ENCODE measurements at places on chromosomes 11 and 22. TPM values are rescaled to one million over a fixed set of nuclear protein-coding genes. Genes with fewer than 3 reads are reported as not detected.

The SYCE3 gene
- not detected for total RNA-seq

The SCT gene
- not detected for total RNA-seq

The TSSK2 gene
- total RNA-seq, result not detected

The TBC1D22A gene
- total RNA-seq, result 19.1 TPM

The TRIM49 gene
- not detected for total RNA-seq

The FAM83F gene
- total RNA-seq, result 3.4 TPM

The HIC2 gene
- total RNA-seq, result 7.7 TPM

The ST13 gene
- total RNA-seq, result 602 TPM

GRCh38 chr11:76380159-76380976 lies 564 bp downstream of the THAP12 start:
- H3K4me3 ChIP-seq, result peak overlapping the region; percentile 59
- peak overlapping the region; percentile 73 for H3K27ac ChIP-seq
- no peak for DNase-seq

GRCh38 chr11:5384335-5384734 lies 723 bp downstream of the OR51M1 start:
- no peak overlapping the region for H3K4me3 ChIP-seq
- H3K4me1 ChIP-seq, result no peaks in the 10 kb centered on the region
- no peak overlapping the region for H3K27ac ChIP-seq
- DNase-seq, result no peak
- H3K36me3 ChIP-seq, result no peaks in the 10 kb centered on the region

GRCh38 chr11:59666969-59667368 lies 1.9 kb downstream of the PATL1 start:
- no peak overlapping the region for H3K4me3 ChIP-seq
- H3K27ac ChIP-seq, result no peak overlapping the region
- no peaks in the 10 kb centered on the region for H3K36me3 ChIP-seq
- H3K4me1 ChIP-seq, result peaks cover 6% of the 10 kb centered on the region
- H3K27me3 ChIP-seq, result no peaks in the 10 kb centered on the region

DNA sequence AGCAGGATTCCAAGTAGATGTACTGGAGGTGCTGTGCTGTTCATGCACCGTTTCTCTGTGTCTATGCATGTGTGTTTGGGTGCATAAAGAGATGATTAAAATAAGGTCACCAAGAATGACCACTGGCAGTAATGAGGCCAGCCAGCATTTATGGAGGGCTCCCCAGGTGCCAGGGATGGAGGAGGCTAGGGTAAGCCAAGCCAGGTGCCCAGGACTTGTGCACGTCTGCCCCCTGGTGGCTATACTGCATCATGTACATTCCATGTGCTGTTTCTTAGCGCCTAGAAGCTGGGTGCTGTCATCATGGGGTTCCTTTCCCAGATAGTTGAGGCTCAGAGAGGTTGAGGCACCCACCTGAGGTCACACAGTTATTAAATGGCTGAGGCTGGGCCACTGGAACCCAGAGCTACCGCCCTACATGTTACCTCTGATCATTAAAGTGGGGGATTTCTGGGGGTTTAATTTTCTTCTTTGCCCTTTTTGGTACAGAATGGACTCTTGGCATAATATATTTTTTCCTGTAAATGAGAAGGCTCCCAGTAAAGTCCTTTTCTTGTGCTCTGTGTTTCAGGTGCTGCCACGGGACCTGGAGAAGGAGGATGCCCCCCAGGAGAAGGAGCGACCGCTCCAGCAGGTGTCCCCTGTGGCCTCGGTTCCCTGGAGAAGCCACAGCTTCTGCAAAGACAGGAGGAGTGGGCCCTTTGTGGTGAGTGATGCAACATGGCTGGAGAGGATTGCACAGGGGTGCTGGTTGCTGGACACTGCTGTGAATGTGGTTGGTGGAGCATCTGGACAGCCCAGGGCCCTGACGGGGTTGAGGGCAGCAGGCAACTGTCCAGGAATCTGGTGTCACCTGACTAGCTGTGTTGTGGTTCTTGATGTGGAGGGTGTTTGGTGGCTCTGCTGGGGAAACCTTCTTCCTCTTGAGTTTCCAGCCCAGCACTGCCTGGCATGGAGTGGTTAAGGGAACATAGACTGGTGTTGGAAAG lies 96.4 kb downstream of the KIAA1671 start:
- peaks cover 3% of the 10 kb centered on the region for H3K4me1 ChIP-seq
- no peak overlapping the region for H3K27ac ChIP-seq
- H3K27me3 ChIP-seq, result no peaks in the 10 kb centered on the region
- peak; percentile 75 for DNase-seq
- no peaks in the 10 kb centered on the region for H3K36me3 ChIP-seq
- no peak overlapping the region for H3K4me3 ChIP-seq

- H3K27me3 ChIP-seq, result no peaks in the 10 kb centered on the region
- H3K36me3 ChIP-seq, result no peaks in the 10 kb centered on the region
- no peak overlapping the region for H3K27ac ChIP-seq
- no peak overlapping the region for H3K4me3 ChIP-seq
- peaks cover 15% of the 10 kb centered on the region for H3K4me1 ChIP-seq
These were observed 229.7 kb downstream of the FAM76B start for GRCh38 chr11:95559899-95560298.

GRCh38 chr11:102664001-102664752 lies 39.0 kb upstream of the MMP20 start:
- no peaks in the 10 kb centered on the region for H3K27me3 ChIP-seq
- H3K27ac ChIP-seq, result no peak overlapping the region
- H3K4me3 ChIP-seq, result no peak overlapping the region
- DNase-seq, result no peak

DNA sequence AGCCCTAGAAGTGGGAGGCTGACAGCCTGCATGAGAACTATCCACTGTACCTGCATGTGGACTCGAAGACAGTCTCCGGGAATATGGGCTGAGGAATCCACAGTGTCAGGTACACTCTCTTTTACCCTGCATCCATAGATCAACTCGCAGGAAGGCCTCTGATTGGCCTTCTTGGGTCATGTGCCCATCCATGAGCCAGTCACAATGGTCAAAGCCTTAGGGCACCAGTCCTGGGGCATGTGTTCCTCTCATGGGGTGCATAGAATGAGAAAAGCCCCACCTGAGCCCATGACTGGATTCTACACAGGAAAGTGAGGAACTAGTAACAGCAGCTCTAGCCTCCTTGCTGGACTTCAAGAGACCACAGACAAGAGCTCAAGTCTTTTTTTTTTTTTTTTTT lies 10.6 kb downstream of the ART1 start:
- no peak overlapping the region for H3K27ac ChIP-seq
- H3K27me3 ChIP-seq, result no peaks in the 10 kb centered on the region
- no peak overlapping the region for H3K4me3 ChIP-seq
- no peak for DNase-seq
- H3K4me1 ChIP-seq, result no peaks in the 10 kb centered on the region

- no peaks in the 10 kb centered on the region for H3K27me3 ChIP-seq
- H3K4me3 ChIP-seq, result no peak overlapping the region
- no peaks in the 10 kb centered on the region for H3K4me1 ChIP-seq
- H3K36me3 ChIP-seq, result no peaks in the 10 kb centered on the region
- H3K27ac ChIP-seq, result no peak overlapping the region
These were observed 6.0 kb upstream of the PHOX2A start for GRCh38 chr11:72249961-72250360.

DNA sequence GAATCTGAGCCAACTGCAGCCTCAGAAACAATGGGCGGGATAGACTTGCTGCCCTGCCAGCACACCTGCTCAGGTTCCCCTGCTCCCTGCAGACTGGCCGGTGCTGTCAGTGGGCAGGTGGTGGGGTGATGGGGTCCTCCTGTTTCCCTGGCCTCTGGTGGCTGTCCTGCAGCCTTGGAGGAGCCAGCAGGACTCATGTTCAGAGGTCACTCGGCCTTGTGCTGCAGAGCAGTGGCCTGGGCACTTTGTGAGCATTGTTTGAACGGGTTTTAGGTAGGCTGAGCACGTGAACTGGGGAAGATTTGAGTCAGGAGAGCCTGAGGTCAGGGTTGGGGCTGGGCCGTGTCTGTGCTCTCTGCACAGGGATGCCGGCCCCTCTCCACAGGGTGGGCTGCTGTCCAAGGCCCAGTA lies 17.6 kb downstream of the PPIL2 start:
- H3K4me3 ChIP-seq, result no peak overlapping the region
- H3K4me1 ChIP-seq, result no peaks in the 10 kb centered on the region
- no peak for DNase-seq

DNA sequence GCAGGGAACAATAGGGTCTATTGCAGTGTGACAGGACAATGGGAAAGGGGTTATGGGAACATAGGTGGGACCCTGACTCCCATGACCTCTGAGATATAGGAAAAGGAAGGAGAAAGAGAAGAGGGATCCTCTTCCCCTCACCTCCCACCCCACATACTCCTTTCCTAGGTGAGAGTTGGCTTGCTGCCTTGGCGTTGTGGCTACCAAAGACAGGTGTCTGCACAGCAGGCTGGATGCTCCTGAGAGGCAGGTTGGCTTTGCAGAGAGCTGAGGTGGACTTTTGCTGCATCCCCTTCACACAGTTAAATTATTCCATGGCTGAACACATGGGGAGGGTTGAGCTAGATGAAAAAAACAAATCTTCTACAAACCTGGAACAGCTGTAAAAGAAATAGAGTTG lies 80.7 kb downstream of the SYT9 start:
- DNase-seq, result no peak
- H3K4me3 ChIP-seq, result no peak overlapping the region
- H3K27me3 ChIP-seq, result no peaks in the 10 kb centered on the region
- no peaks in the 10 kb centered on the region for H3K4me1 ChIP-seq

- no peak overlapping the region for H3K27ac ChIP-seq
- no peak for DNase-seq
- no peak overlapping the region for H3K4me3 ChIP-seq
- H3K27me3 ChIP-seq, result no peaks in the 10 kb centered on the region
These were observed 267.2 kb upstream of the SYN3 start for GRCh38 chr22:33325232-33326004.

- no peaks in the 10 kb centered on the region for H3K27me3 ChIP-seq
- no peak overlapping the region for H3K27ac ChIP-seq
- no peak for DNase-seq
- H3K36me3 ChIP-seq, result no peaks in the 10 kb centered on the region
- H3K4me1 ChIP-seq, result peaks cover 2% of the 10 kb centered on the region
These were observed 66.6 kb upstream of the RDX start for GRCh38 chr11:110362971-110363509.

DNA sequence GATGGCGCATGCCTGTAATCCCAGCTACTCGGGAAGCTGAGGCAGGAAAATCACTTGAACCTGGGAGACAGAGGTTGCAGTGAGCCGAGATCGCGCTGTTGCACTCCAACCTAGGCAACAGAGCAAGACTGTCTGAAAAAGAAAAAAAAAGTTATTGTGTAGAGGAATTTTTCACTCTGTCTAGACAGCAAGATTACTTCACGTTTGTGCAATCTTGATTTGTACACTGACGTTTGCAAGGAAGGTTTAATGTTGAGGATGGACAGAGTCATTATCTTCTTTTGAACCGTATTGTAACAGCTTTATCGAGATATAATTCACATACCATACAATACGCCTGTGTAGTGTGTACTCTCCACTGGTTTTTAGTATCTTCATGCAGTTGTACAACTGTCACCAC lies 3.7 kb downstream of the CTTN start:
- H3K27me3 ChIP-seq, result no peaks in the 10 kb centered on the region
- DNase-seq, result no peak
- no peaks in the 10 kb centered on the region for H3K36me3 ChIP-seq
- H3K4me1 ChIP-seq, result peaks cover 11% of the 10 kb centered on the region
- no peak overlapping the region for H3K27ac ChIP-seq
- no peak overlapping the region for H3K4me3 ChIP-seq

- no peaks in the 10 kb centered on the region for H3K36me3 ChIP-seq
- DNase-seq, result no peak
- H3K27me3 ChIP-seq, result no peaks in the 10 kb centered on the region
- no peak overlapping the region for H3K4me3 ChIP-seq
These were observed 9.7 kb upstream of the SLCO2B1 start for GRCh38 chr11:75141166-75141565.

DNA sequence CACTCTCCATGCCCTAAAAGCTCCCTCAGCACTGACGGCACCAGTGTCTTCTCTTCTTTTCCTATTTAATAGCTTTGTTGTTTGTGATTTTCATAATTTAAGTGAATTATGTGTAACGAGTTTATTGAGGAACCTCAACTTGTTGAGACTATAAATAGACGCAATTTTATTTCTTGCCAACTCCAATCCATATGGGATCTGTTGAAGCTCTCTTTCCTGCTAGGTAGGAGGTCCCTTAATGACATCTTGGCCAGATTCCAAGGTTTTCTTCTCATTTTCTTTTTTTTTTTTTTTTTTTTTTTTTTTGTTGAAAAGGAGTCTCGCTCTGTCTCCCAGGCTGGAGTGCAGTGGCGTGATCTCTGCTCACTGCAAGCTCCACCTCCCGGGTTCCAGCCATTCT lies 14.2 kb downstream of the RTL6 start:
- no peak for DNase-seq
- H3K4me1 ChIP-seq, result no peaks in the 10 kb centered on the region
- no peak overlapping the region for H3K27ac ChIP-seq
- no peaks in the 10 kb centered on the region for H3K27me3 ChIP-seq
- H3K36me3 ChIP-seq, result no peaks in the 10 kb centered on the region

- H3K27me3 ChIP-seq, result no peaks in the 10 kb centered on the region
- H3K4me3 ChIP-seq, result no peak overlapping the region
- no peaks in the 10 kb centered on the region for H3K36me3 ChIP-seq
- peak; percentile 30 for DNase-seq
These were observed 7.8 kb downstream of the LARGE2 start for GRCh38 chr11:45930031-45930794.

DNA sequence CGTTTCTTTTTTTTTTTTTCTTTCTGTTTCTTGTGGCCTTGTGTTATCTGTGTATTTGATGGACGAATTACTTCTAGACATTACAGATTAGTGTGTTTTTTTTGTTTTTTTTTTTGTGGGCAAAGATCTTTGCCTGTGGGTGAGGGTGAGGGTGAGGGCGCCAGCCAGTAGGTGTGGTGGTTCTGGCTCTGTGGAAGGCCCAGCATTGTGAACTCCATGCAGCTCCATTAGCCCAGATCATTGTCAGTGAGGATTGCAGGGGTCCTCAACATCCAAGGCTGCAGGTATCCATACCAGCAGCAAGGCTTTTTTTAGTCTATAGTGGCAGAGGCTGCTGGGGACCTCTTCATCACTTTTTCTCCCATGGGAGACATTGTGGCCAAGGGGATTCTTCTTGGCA lies 13.7 kb downstream of the BIRC2 start:
- no peaks in the 10 kb centered on the region for H3K27me3 ChIP-seq
- no peaks in the 10 kb centered on the region for H3K4me1 ChIP-seq
- no peak for DNase-seq
- H3K27ac ChIP-seq, result no peak overlapping the region
- H3K4me3 ChIP-seq, result no peak overlapping the region

DNA sequence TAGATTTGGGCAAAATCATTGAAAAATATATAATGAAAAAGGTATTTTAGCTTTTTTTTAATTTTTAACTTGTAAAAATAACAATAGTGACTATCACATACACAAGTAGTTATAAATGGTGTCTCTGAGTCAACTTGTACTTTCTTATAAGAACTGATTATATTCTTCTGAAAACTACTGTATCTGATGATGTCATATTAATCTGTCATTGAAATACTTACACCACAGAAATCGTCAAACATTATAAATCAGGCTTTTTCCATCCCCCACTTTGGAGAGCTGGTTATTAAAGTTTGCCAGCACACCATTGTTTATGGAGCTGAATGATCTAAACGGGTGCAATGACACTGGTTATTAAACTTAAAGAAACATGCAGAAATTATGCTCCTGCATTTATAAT lies 1259.6 kb upstream of the CNTN5 start:
- no peak for DNase-seq
- H3K27me3 ChIP-seq, result no peaks in the 10 kb centered on the region
- no peaks in the 10 kb centered on the region for H3K4me1 ChIP-seq
- no peaks in the 10 kb centered on the region for H3K36me3 ChIP-seq
- H3K27ac ChIP-seq, result no peak overlapping the region
- H3K4me3 ChIP-seq, result no peak overlapping the region

GRCh38 chr11:73359930-73360742 lies 16.1 kb upstream of the RELT start:
- DNase-seq, result no peak
- H3K36me3 ChIP-seq, result no peaks in the 10 kb centered on the region
- no peaks in the 10 kb centered on the region for H3K27me3 ChIP-seq

Data from ovary (tissue), 10 donors.